ENCODE measurements at places on chromosomes 5 and 9.

- DNase-seq: no peak
Observed at GRCh38 chr5:133245191-133246052, 193.6 kb downstream of the HSPA4 start.

GRCh38 chr9:107592424-107592823 lies 102.9 kb upstream of the KLF4 start:
- no peak for DNase-seq

- no peak for DNase-seq
Observed at GRCh38 chr5:153797484-153797883, 241.2 kb downstream of the FAM114A2 start.

- no peak for DNase-seq
Observed at GRCh38 chr5:132915681-132916080, 42.2 kb downstream of the LEAP2 start.

- DNase-seq: no peak
Observed at GRCh38 chr5:66769839-66770617, 173.8 kb downstream of the MAST4 start.

DNA sequence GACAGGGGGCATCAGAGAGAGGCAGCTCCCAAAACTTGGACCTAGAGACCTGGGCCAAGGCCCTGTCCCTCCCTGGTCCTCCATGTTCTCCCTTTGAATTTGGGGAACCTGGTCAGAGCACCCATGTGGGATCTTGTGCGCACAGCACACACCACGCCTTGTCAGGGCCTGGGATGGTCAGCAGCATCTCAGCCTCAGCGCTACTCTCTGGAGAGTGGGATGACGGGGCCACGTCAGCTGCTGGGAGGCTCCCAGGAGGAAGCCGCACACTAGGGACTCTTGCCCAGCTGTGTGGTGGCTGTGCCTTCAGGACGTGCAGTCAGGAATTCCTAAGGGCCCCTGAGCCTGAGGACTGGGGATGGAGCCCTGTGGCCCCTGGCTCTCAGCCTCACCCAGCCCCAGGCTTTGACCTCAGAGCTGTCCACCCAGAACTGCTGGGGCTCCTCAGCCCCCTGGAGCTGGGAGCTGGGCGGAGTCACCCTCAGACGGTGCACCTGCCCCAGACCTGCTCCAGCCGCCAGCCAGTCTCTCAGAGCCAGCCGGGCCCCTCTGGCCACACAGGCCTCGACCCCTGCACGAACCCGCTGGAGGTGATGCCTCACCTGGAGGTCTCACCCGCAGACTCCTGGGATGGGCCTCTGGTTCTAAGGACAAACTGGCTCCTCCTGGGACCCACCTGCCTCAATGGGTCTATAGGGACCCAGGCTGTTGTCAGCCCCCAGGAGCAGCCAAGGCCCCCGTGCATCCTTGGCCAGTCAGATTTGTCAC lies 38.3 kb upstream of the EGFL7 start:
- DNase-seq: no peak

GRCh38 chr5:107782561-107783169 lies 111.9 kb upstream of the EFNA5 start:
- DNase-seq: no peak

GRCh38 chr5:163318707-163319106 lies 118.7 kb upstream of the CCNG1 start:
- DNase-seq: no peak

DNA sequence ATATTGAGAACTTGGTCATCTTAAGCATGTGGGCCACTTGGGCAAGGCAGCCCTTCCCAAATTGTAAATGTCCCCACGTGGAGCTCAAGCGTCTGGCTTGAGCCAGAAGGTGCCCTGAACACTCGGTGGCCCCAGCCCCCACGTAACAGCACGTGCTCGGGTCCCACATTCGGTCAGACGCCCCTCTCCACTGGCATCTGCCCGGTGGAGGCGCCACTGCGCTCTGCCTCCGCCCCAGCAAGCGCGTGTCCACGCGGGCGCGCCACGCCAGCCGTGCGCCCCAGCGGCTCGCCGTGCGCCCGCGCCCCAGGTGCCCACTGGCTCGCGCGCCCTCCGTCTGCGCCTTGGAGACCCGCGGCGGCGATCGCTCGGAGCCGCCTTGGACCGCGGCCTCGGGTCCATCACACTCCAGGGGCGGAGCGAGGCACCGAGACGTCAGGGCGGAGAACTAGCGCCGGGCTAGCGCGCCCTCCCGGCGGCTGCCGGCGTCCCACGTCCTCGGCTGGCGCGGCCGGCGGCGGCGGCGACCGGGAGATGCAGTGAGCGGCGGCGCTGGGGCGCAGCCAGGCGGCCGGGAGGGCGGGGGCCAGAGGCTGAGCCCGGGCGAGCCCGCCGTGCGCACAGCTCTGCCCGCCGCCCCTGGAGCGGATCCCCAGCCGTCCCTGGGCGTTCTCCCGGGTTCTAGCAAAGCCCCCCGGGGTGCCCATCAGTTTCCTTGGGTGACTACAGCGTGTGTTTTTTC lies at the start of gene PALM2AKAP2:
TSS of gene PALM2AKAP2 (plus strand) at position 488 of the 742 bp plus-strand sequence. CDS start 291 bp downstream, outside the sequence.
- DNase-seq: peak; percentile 77

DNA sequence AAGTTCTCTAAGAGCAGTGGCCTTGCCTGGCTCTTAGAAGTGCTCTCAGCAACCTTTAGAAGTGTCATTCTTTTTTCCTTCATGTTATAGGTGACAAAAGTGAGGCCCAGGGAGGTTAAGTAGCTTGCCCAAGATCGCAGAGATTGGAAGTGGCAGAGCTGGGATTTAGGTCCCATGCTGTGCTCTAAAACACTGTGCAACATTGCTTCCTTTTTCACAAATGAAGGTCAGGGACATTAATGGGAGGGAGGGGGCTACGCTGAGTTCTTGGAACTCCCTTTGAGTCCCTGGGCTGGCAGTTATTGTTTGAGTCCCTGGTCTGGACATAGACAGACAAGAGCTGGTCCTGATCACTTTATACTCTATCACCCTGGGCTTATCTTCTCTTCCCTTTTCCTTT lies 45.3 kb downstream of the PAM start:
- no peak for DNase-seq

DNA sequence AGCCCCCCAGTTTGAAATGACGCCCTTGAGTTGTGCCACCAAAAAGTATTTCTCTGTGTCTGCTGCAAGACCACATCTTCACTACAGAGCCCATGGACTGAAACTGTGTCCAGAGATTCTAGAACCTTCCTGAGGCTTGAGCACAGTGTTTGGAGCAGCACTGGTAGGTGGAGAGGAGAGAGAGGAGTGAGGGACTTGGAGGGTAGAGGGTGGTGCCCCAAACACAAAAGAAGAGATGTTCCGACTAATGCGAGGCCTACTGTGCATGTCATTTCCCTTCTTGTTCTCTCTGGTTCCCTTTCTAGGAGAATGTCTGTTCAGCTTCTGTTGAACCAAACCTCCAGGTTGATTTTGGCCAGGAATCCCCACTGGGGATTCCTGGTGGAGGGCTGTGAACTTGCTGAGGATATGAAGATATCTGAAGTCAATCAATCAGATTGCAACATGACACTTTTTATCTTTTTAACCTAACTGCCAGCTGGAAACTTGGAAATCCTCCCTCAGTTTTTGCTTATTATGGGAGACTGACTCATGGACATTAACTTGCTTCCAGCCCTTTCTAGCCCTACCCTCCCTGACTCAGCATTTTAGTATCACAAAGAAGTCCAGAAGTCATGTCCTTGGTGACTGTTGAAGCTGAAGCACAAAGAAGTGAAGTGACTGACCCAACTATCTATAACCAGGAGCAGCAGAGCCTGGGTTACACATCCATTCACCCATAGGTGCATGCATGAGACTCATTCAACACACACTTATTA lies 154.5 kb downstream of the NR3C1 start:
- no peak for DNase-seq

DNA sequence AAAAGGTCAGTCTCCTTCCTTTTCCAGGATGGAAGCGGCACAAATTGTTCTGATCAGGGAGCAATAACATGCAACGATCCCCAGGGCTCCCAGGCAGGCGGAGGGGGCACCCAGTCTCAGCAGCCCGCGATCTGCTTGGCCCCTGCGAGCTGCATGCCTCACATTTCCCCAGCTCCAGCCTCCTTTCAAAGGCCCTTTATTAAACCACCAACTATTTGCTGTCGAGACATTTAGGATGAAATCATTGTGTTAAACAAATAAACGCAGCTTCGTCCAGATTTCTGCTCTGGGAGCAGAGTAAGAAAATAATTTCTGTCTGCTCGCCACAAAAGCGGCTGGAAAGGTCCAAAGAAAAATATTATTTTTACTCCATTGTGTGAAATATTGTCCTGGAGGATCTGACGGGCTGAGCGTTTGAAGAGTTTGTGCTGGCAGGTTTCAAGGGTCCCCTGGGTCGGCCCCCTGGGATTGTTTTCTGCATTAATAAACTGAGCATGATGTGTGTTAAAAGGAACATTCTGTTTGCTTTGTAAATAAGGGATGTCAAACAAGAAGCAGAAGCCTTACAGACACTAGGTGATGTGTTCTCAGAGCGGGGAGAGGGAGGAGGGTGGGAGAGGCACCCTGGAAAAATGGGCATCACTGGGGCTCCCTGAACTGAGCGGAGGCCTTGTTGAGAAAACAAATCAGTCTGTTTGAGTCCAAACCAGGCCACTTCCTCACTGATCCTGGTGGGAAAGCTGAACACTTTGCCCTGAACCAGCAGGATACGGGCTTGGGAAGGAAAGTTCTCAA lies 110.1 kb downstream of the FOXD1 start:
- DNase-seq: no peak

GRCh38 chr5:170528976-170529375 lies 25.2 kb downstream of the KCNIP1 start:
- peak; percentile 14 for DNase-seq

- no peak for DNase-seq
Observed at GRCh38 chr9:13020146-13021040, 245.6 kb downstream of the LURAP1L start.

DNA sequence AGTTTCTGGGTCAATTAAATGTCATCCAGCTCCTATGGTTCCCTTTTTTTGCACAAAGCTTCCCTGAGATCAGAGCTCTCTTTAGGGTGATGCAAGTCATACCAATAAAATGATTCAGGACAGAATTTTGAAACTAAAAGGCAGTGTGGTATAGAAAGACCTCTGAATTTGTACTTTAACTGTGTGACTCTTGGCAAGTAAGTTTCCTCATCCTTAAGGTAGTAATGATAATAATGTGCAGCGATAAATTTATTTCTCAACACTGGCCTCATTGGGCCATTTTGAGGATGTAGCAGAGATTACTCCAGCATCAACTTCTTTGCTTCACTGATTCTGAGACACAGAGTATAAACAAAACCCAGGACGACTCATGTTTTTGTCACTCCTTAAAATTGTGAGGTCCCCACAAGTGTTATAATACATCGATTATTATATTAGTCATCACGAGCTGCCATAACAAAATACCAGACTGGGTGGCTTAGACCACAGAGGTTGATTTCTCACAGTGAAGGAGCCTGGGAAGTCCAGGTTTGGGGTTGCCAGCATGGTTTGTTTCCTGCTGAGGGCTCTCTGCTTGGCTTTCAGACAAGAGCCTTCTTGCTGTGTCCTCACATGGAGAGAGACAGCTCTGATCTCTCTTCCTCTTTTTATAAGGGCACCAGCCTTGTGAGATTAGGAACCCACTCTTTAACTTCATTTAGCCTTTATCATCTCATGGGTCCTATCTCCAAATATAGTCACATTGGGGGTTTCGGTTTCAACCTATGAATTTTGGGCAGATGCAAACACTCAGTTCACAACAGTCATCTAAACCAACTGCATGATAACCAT lies 293.0 kb downstream of the ZNF608 start:
- no peak for DNase-seq

- DNase-seq: no peak
Observed at GRCh38 chr5:180098526-180098925, 27.0 kb upstream of the RNF130 start.

DNA sequence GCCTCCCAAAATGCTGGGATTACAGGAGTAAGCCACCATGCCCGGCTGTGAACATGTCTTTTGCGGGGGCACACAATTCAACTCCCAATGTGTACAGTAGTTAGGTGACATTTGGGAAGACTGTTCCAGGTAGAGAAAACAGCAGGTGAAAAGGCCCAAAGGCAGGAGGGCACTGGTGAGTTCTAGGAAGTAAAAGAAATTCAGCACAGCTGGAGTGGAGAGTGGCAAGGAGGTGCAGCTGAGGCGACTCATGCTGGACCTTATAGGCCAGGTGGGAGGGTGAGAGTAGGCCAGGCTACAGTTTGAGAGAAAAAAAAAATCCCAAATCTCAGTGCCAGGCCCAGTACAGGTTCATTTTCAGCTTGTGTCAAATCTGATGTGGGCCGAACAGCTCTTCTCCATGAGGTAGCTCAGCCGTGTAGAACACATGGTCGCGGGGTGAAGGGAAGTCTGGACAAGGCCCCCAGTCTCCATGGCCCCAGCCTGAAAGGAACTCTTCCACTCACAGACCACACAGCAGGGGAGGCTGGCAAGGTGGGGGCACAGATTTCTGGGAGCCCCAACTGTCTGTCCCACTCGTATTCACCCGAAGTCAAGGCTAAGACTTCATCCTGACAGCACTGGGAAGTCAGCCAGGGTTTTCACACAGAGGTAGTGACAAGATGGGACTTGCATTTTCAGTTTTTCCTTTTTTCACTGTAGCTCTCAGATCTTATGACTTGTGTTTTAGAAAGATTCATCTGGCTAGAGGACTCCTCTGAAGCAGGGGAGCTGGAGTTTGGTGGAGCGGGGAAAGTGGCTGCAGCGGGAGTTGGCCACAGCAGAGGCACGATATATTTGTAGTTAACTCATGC lies 4.5 kb upstream of the HNRNPAB start:
- DNase-seq: peak; percentile 28

DNA sequence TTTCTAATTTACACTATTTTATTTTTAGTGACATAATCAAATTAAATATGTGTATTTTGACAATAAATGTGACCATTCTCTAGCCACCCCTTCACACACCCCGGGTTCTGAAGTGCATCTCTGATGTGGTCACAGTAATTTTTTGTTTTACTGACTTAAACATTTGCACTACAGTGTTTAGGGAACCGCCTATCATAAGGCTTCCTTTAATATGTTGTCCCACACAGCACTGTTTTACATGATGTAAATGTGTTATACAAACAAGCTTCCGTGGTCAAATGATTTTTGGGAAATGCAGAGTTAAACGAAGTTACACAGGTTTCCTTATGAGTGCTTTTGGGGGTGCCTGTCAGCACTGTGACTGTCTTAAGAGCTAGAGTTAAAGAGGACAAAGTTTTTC lies 86.5 kb downstream of the KDM4C start:
- no peak for DNase-seq

GRCh38 chr5:61496860-61497259 lies 164.8 kb downstream of the ZSWIM6 start:
- no peak for DNase-seq

DNA sequence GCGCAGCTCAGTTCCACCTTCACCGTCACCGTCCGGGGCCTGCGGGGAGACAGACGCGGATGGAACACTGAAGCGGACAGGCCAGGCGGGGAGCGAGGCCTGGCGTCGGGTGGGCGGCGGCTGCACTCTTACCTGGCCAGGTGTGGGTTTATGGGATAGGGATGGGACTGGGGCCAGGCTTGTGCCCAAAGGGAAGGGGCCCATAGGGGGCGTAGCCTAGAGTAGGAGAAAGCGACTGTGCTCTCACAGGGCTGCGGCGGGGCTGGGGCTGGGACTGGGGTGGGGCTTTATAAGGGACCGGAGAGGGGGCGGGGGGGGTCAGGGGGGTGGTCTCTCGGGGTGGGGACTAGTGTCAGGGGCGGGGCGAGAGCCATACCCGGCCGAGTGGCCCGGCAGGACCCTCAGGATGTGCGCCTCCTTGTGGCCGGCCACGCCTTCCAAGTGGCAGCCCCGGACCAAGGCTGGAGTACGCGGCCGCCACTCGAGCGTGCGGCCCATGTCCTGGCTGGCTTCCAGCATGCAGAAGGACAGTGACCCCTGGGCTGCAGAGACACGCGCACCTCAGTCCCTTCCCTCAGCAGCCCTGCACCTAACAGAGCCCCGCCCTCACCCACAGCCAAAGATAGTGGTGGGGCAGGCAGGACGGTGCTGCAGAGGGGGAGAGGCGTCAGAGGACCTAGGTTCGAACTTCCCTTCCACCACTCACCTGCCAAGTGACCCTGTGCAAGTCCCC lies 22.8 kb downstream of the FPGS start:
- peak; percentile 75 for DNase-seq

Data from sigmoid colon (tissue), 7 donors.